ENCODE measurements at places on chromosomes 2 and 18. TPM values are rescaled to one million over a fixed set of nuclear protein-coding genes. Genes with fewer than 3 reads are reported as not detected.

KCNE4 gene
- 4.0 TPM for total RNA-seq

LAMA1 gene
- total RNA-seq: 1.1 TPM

CPLX4 gene
- not detected for total RNA-seq

C1GALT1C1L gene
- total RNA-seq: 2.1 TPM

TCF23 gene
- not detected for total RNA-seq

IL36RN gene
- total RNA-seq: not detected

SCYGR4 gene
- total RNA-seq: not detected

DPP10 gene
- not detected for total RNA-seq

KANSL1L gene
- 19.4 TPM for total RNA-seq

ANKRD30BL gene
- not detected for total RNA-seq

SERPINB13 gene
- not detected for total RNA-seq

ZAP70 gene
- total RNA-seq: 0.86 TPM

BUB1 gene
- total RNA-seq: 0.28 TPM

NEUROD1 gene
- not detected for total RNA-seq

AMER3 gene
- total RNA-seq: not detected

POMC gene
- total RNA-seq: 12.6 TPM

MAP3K19 gene
- total RNA-seq: not detected

ACKR3 gene
- 60.5 TPM for total RNA-seq

PRPF40A gene
- total RNA-seq: 31.2 TPM

ERICH2 gene
- total RNA-seq: not detected

RAPH1 gene
- total RNA-seq: 17.4 TPM

ZSWIM2 gene
- total RNA-seq: not detected

ATP5F1A gene
- total RNA-seq: 785 TPM

RAB6D gene
- total RNA-seq: not detected

CDK5R2 gene
- total RNA-seq: not detected

PAX3 gene
- total RNA-seq: 0.24 TPM

CCDC178 gene
- not detected for total RNA-seq

SPIRE1 gene
- 42.9 TPM for total RNA-seq

DNER gene
- 17.6 TPM for total RNA-seq

DSG1 gene
- 4.2 TPM for total RNA-seq

NCKAP5 gene
- 3.6 TPM for total RNA-seq

MPHOSPH10 gene
- total RNA-seq: 14.0 TPM

CHRNA1 gene
- total RNA-seq: 0.43 TPM

RND3 gene
- 9.6 TPM for total RNA-seq

TMEM200C gene
- 0.26 TPM for total RNA-seq

NLRC4 gene
- total RNA-seq: 1.3 TPM

PID1 gene
- total RNA-seq: 9.1 TPM

GAD1 gene
- not detected for total RNA-seq

ABCG8 gene
- not detected for total RNA-seq

CCDC93 gene
- total RNA-seq: 17.1 TPM

VWA3B gene
- not detected for total RNA-seq

LAMA3 gene
- total RNA-seq: 5.0 TPM

DYSF gene
- total RNA-seq: 52.1 TPM

TRAPPC12 gene
- total RNA-seq: 73.2 TPM

ZNF396 gene
- total RNA-seq: 0.94 TPM

C1QL2 gene
- total RNA-seq: not detected

UGT1A6 gene
- not detected for total RNA-seq

TRAPPC8 gene
- 27.2 TPM for total RNA-seq

TNFRSF11A gene
- total RNA-seq: 1.8 TPM

POTEC gene
- not detected for total RNA-seq

ALPI gene
- not detected for total RNA-seq

GRP gene
- not detected for total RNA-seq

Measured in right atrium auricular region (tissue), 2 donors.